Cerebellum (tissue), 4 donors: ENCODE measurements at places on chromosomes 12 and 14. TPM values are rescaled to one million over a fixed set of nuclear protein-coding genes. Genes with fewer than 3 reads are reported as not detected.

The TMEM52B gene
- 0.27 TPM for total RNA-seq

The KRT71 gene
- 0.18 TPM for total RNA-seq

The ESYT1 gene
- 32.2 TPM for total RNA-seq

The PSMC1 gene
- total RNA-seq, result 52.7 TPM

The LMNTD1 gene
- 1.1 TPM for total RNA-seq

The CMA1 gene
- not detected for total RNA-seq

The HOTAIR gene
- not detected for total RNA-seq

The APOLD1 gene
- total RNA-seq, result 30.2 TPM

The RHOJ gene
- 16.2 TPM for total RNA-seq

The DYRK2 gene
- total RNA-seq, result 39.8 TPM

The RBMS2 gene
- 11.7 TPM for total RNA-seq

The MYL6B gene
- 39.5 TPM for total RNA-seq

The C12orf54 gene
- not detected for total RNA-seq

The GPR84 gene
- 0.36 TPM for total RNA-seq

The TAMALIN gene
- total RNA-seq, result 5.4 TPM

The KRT72 gene
- not detected for total RNA-seq

The OR10AD1 gene
- total RNA-seq, result not detected

The BEGAIN gene
- 6.0 TPM for total RNA-seq

The DBX2 gene
- 0.73 TPM for total RNA-seq

The ALX1 gene
- total RNA-seq, result not detected

The SSPN gene
- 7.3 TPM for total RNA-seq
